Aorta (tissue), 5 donors: ENCODE measurements at places on chromosomes 13 and 19.

DNA sequence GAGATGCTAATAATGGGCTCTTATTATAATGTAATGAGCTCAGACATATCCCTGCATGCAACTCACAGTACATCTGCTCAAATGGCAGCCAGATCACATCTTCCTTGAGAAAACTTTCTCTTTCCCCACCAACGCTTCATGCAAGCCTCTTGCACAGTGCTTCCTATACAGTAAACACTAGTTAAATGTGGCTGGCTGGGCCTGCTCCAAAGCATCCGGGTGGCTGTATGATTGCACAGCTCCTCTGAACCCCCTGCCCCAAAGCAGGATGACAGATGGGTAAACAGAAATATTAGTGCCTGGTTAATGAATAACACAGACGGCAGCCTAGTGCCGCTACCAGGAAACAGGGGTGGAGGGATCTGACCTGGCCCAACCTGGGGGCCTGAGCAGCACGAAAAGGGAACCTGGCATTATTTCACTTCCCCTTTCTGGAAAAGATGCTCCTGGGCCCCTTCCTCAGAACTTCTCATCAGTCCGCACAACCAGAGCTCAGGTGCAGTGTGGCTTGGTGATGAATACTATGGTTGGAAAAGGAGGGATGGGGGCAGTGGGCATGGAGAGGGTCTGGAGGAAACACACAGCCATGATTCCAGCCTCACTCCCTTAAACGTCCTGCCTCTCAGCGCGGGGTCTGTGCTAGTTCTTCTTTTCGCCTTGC is 10.8 kb downstream of the FFAR2 start:
- H3K4me1 ChIP-seq: no peaks in the 10 kb centered on the region
- no peak overlapping the region for H3K27ac ChIP-seq
- no peaks in the 10 kb centered on the region for H3K36me3 ChIP-seq
- no peak for DNase-seq

DNA sequence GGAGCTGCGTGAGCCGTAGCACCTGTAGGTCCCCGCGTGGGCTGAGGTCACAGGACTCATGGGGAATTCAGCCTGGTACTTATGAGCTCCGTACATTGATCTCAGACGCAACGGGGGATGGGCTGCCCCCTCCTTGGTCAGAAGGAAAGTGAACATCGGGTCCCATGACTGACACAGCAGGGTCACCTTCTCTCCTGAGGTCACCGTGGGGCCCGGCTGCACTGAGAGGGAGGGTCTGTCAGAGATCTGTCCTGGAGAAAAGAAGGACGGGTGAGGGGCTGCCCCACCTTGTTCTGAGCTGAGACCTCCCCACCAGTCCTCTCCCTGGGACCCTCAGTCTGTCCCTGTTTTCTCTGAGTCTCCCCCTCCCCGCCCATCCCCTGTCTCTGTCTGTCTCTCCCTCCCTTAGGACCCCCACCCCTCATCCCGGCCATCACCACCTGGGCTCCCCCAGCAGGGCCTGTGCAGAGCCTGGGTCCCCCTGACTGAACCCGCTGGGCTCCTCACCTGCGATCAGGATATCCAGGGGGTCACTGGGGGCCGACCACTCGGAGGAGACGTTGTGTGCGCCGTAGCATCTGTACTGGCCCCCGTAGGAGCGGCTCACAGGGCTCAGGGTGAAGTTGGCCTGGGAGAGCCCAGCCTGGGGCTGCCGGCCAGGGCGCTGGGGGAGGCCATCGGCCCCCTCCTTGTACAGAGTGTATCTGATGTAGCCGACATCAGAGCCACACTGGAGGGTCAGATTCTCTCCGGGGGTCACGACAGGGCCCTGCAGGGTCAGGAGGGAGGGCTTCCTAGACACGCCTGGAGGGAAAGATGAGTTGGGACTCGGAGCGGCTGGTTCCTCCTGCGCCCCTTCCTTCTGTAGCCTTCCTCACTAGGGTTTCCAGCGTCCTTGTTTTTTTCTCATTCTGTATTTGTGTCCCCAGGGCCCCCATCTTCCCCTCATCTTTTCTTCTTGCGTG is 1.8 kb downstream of the LILRA4 start:
- no peaks in the 10 kb centered on the region for H3K36me3 ChIP-seq
- no peaks in the 10 kb centered on the region for H3K4me1 ChIP-seq
- H3K4me3 ChIP-seq: no peak overlapping the region
- no peak for DNase-seq
- H3K27ac ChIP-seq: no peak overlapping the region
- H3K27me3 ChIP-seq: no peaks in the 10 kb centered on the region

DNA sequence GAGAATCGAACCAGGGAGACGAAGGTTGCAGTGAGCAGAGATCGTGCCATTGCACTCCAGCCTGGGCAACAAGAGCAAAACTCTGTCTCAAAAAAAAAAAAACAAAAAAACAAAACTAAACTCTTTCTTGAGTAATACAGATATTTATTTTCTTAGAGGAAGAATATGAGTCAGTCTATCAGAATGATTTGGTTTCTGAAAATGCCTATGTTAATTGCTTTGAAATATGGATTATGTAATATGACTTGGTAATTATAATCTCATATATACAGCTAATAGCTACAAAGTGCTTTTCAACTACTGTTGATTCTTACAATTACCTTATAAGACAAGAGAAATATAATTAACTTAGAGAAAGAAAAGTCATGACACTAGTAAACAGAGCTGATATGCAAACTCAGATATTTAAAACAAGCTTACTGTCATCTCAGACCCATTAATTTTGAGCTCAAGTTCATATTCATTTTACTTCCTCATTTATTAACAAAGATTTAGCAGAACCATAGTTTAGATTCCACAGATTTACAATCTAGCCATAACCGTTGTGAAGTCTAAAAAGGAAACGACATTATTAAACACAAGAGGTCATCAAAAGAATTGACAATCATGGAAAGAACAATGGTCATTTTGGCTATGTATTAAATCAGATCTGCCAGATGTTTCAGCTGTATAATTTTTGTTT is 88.0 kb downstream of the TBC1D4 start:
- H3K4me1 ChIP-seq: no peaks in the 10 kb centered on the region
- H3K27me3 ChIP-seq: no peaks in the 10 kb centered on the region
- H3K27ac ChIP-seq: no peak overlapping the region
- no peak for DNase-seq

GRCh38 chr13:73428706-73429105 is 369.9 kb downstream of the KLF5 start:
- no peaks in the 10 kb centered on the region for H3K27me3 ChIP-seq
- H3K36me3 ChIP-seq: no peaks in the 10 kb centered on the region
- DNase-seq: no peak
- no peaks in the 10 kb centered on the region for H3K4me1 ChIP-seq
- H3K4me3 ChIP-seq: no peak overlapping the region

- no peak for DNase-seq
- H3K36me3 ChIP-seq: no peaks in the 10 kb centered on the region
- H3K27me3 ChIP-seq: no peaks in the 10 kb centered on the region
- no peak overlapping the region for H3K4me3 ChIP-seq
- peak overlapping the region; percentile 7 for H3K27ac ChIP-seq
Observed at GRCh38 chr13:20714161-20714560, 10.7 kb downstream of the IL17D start.
